ENCODE measurements at places on chromosomes 7 and 10.

DNA sequence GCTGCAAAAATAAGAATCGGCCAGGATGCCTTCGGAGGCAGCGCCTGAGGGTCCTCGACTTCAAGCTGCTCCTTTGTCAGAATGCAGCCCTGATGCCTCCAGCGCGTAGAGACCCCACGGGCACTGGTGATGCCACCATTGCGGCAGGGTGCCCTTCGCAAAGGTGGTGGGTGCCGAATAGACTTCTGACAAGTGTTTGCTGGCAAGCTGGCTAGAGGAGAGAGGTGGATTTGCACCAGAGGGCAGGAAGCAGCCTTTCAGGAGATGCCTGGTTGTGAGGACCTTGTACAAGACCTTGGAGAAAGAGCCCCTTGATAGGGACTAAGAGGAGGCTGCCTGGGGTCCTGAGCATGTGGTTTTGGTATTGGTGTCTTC lies 103.2 kb upstream of the PPIF start:
- peaks cover 72% of the 10 kb centered on the region for H3K4me1 ChIP-seq
- peaks cover 5% of the 10 kb centered on the region for H3K27me3 ChIP-seq
- DNase-seq = no peak
- H3K27ac ChIP-seq = no peak overlapping the region
- peak overlapping the region; percentile 35 for H3K4me3 ChIP-seq

GRCh38 chr10:91843083-91843482 lies 44.9 kb downstream of the TNKS2 start:
- no peaks in the 10 kb centered on the region for H3K27me3 ChIP-seq
- no peak overlapping the region for H3K27ac ChIP-seq
- peaks cover 37% of the 10 kb centered on the region for H3K36me3 ChIP-seq
- DNase-seq = no peak
- H3K4me1 ChIP-seq = no peaks in the 10 kb centered on the region

DNA sequence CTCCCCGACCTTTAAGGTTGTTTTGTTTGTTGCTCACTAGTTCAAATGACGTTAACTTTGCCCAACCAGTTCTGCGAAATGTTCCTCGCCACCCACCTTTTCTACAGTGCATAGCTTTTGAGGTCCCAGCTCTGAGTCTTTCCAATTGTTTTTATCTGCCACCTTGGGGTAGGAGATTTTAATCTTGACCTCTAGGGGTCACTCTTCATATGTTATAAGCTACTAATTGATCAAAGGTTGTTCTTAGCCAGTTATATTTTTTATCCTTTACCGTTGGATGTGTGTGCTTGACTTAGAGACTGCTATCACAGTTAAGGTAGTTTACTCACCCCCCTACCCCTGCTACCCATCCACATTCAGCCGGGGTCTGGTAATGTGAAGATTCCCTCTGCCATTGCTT lies 372.4 kb downstream of the SUGCT start:
- no peaks in the 10 kb centered on the region for H3K36me3 ChIP-seq
- no peaks in the 10 kb centered on the region for H3K4me1 ChIP-seq
- H3K4me3 ChIP-seq = no peak overlapping the region
- no peak for DNase-seq

- no peaks in the 10 kb centered on the region for H3K36me3 ChIP-seq
- no peak overlapping the region for H3K4me3 ChIP-seq
- peaks cover 18% of the 10 kb centered on the region for H3K4me1 ChIP-seq
- H3K27me3 ChIP-seq = no peaks in the 10 kb centered on the region
- no peak for DNase-seq
Observed at GRCh38 chr10:69321039-69321715, 42.9 kb downstream of the HK1 start.

- no peaks in the 10 kb centered on the region for H3K36me3 ChIP-seq
- H3K4me3 ChIP-seq = no peak overlapping the region
- no peaks in the 10 kb centered on the region for H3K27me3 ChIP-seq
- H3K27ac ChIP-seq = no peak overlapping the region
- DNase-seq = no peak
Observed at GRCh38 chr7:142422621-142423020, 164.8 kb upstream of the PRSS58 start.

- H3K27ac ChIP-seq = peak within 1 kb of the TSS; percentile 10
- no peaks in the 10 kb centered on the region for H3K27me3 ChIP-seq
- DNase-seq = peak; percentile 80
Observed at GRCh38 chr10:17808971-17809841, at the start of gene MRC1. Gene MRC1 (plus strand): TSS chr10:17809348. CDS start chr10:17809466, 118 bp downstream.

- H3K4me1 ChIP-seq = peaks cover 12% of the 10 kb centered on the region
- no peaks in the 10 kb centered on the region for H3K36me3 ChIP-seq
- no peak overlapping the region for H3K4me3 ChIP-seq
Observed at GRCh38 chr10:78260680-78261079, 227.0 kb downstream of the RPS24 start.

DNA sequence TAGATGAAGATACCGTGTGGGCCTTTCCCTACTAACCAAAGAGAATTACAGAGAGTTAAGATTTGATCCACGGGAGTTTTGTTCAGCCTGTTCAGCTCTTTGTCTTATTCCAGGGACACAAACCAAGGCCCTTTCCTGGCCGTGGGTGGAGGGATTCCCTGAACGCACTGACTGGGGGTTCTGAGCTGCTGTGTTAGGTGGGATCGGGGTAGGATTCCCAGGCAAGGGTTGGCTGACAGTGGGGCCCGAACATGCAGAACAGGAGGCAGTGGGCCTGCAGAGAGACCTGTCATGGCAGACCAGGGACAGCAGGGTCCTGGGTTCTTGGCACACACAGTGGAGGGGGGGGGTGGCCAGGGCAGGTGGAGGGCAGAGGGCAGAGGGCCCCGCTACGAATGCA lies 89.5 kb upstream of the MKI67 start:
- H3K27ac ChIP-seq = no peak overlapping the region
- no peaks in the 10 kb centered on the region for H3K36me3 ChIP-seq
- H3K4me3 ChIP-seq = no peak overlapping the region
- no peak for DNase-seq

GRCh38 chr10:61179771-61180170 lies 235.8 kb upstream of the RHOBTB1 start:
- H3K27me3 ChIP-seq = no peaks in the 10 kb centered on the region
- no peaks in the 10 kb centered on the region for H3K36me3 ChIP-seq
- no peak overlapping the region for H3K4me3 ChIP-seq
- H3K27ac ChIP-seq = no peak overlapping the region
- DNase-seq = no peak
- peaks cover 5% of the 10 kb centered on the region for H3K4me1 ChIP-seq

DNA sequence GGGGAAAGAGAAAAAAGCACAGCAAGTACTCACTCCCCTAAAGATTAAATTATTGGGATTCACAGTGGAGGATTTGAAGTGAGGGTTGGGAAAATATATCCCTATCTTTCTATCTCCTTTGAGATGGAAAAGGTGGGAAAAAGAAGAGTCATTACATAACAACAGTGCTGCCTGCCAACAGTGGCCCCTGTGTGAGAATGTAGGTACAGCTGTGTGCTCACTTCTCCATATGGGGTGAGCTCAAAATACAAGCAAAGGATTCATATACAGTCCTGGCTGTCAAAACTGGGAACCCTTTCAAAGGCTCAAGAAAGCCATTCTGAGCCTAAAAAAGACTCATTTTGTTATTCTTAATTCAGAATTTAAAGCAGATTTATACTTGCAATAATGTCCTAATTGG lies 458.5 kb downstream of the GPAM start:
- no peaks in the 10 kb centered on the region for H3K36me3 ChIP-seq
- H3K27me3 ChIP-seq = no peaks in the 10 kb centered on the region
- no peak overlapping the region for H3K4me3 ChIP-seq
- no peaks in the 10 kb centered on the region for H3K4me1 ChIP-seq

GRCh38 chr7:30674420-30674819 lies 7.8 kb downstream of the CRHR2 start:
- H3K27me3 ChIP-seq = peaks cover 32% of the 10 kb centered on the region
- no peak for DNase-seq
- H3K36me3 ChIP-seq = no peaks in the 10 kb centered on the region
- no peak overlapping the region for H3K27ac ChIP-seq
- no peak overlapping the region for H3K4me3 ChIP-seq

DNA sequence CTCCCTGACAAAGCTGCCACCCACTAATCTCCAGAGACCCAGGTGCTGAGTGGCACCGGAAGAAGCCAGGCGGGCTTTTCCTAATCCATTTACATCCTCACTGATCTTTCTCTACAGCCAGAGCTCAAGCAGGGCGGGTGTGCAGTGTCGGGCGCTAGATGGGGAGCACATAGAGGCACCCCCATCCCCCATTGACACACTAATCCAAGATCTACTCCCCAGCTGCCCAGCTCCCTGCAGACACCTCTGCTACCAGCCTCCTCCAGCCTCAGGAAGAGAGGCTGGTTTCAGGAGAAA lies 22.2 kb downstream of the FRMPD2 start:
- no peaks in the 10 kb centered on the region for H3K36me3 ChIP-seq
- DNase-seq = no peak
- H3K27ac ChIP-seq = no peak overlapping the region
- H3K4me1 ChIP-seq = no peaks in the 10 kb centered on the region
- peaks cover 3% of the 10 kb centered on the region for H3K27me3 ChIP-seq

DNA sequence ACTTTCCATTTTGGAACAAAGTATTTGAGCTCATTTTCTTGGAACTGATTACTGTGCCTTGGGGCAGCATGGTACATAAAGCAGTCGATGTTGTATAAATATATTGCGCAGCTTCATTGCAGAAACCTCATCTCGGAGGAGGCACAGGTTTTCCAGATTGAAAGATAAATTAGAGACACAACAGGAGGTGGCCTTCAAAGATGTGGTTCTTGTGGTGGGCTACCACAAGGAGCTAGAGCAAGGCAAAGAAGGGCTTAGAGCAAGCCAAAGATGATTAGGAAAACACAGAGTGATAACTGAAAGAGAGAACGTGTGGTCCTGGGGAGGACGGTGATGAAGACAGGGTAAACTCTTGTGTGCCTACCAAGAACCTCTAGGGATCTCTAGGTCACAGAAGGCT lies 169.1 kb upstream of the TNS3 start:
- H3K27me3 ChIP-seq = no peaks in the 10 kb centered on the region
- DNase-seq = no peak
- no peaks in the 10 kb centered on the region for H3K36me3 ChIP-seq
- no peaks in the 10 kb centered on the region for H3K4me1 ChIP-seq

DNA sequence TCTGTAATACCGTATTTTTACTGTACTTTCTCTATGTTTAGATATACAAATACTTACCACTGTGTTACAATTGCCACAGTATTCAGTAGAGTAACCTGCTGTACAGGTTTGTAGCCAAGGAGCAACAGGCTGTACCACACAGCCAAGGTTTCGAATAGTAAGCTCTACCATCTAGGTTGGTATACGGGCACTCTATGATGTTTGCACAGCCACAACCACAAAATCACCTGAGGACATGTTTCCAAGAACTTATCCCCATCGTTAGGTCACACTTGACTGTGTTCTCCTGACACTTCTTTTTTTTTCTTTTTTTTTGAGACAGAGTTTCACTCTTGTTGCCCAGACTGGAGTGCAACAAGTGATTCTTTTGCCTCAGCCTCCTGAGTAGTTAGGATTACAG lies 134.6 kb upstream of the TRIM24 start:
- H3K27ac ChIP-seq = peak overlapping the region; percentile 9
- no peak overlapping the region for H3K4me3 ChIP-seq
- no peaks in the 10 kb centered on the region for H3K27me3 ChIP-seq
- no peaks in the 10 kb centered on the region for H3K36me3 ChIP-seq
- no peaks in the 10 kb centered on the region for H3K4me1 ChIP-seq

- H3K4me3 ChIP-seq = no peak overlapping the region
- H3K27me3 ChIP-seq = no peaks in the 10 kb centered on the region
- DNase-seq = no peak
- no peak overlapping the region for H3K27ac ChIP-seq
Observed at GRCh38 chr7:683526-684205, 42.8 kb upstream of the DNAAF5 start.

GRCh38 chr7:33041631-33042428 lies 20.7 kb downstream of the NT5C3A start:
- no peaks in the 10 kb centered on the region for H3K27me3 ChIP-seq
- H3K27ac ChIP-seq = no peak overlapping the region
- peaks cover 2% of the 10 kb centered on the region for H3K4me1 ChIP-seq
- DNase-seq = no peak

DNA sequence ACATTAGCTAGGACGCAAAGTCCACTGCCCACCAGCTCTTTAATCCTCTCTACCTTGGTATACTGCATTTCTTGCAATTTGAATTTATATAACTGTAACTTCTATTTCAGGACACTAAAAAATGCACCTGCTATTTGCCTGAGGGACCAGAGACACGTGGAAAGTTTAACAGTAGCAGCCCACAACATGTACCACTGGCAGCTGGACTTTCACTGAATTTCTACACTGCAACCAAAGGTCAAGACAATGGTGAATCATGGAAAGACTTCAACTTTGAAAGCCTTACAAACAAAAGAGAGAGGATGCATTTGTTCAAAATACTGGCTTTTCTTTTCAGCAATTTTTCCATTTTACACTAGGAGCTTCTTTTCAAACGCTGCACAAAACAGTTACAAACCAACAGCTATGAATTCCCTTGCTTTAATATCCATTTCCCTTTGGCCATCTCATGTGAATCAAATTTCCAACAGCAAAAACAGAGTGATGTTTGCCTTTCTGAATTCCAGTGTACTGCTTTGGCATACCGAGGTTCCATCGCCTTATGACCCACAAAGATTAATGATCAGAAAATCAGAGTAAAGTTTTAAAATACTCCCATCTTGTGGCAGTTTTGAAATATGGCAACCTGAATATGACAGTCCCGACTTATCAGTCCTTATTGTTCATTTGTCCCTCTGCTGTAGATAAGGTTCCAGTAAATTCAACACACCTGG lies 29.9 kb upstream of the HNRNPH3 start:
- no peak overlapping the region for H3K4me3 ChIP-seq
- peak; percentile 68 for DNase-seq
- no peak overlapping the region for H3K27ac ChIP-seq
- no peaks in the 10 kb centered on the region for H3K4me1 ChIP-seq
- no peaks in the 10 kb centered on the region for H3K27me3 ChIP-seq
- no peaks in the 10 kb centered on the region for H3K36me3 ChIP-seq

DNA sequence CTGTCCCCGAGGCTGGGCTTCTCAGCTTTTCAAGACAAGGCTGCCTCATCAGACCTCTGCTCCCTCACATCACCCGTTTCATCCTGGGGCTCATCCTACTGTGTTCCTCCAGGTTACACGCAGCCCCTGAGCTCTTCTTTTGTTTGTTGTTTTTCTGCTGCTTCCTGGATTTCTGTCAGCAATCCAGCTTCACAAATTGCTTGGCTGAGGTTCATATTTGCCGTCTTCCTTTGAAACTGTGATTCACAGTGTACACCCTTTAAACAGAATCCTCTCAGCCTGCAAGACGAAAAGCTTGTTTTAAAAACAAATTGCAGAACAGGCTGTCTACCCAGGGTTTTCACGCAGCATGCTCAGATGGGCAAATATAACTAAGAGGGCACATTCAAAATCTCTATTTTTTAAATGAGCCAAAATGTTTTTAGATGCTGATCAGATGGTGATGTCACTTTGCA lies 39.1 kb upstream of the PARD3 start:
- H3K4me3 ChIP-seq = no peak overlapping the region
- no peaks in the 10 kb centered on the region for H3K27me3 ChIP-seq
- no peak overlapping the region for H3K27ac ChIP-seq
- no peaks in the 10 kb centered on the region for H3K36me3 ChIP-seq
- peak; percentile 84 for DNase-seq
- peaks cover 5% of the 10 kb centered on the region for H3K4me1 ChIP-seq

DNA sequence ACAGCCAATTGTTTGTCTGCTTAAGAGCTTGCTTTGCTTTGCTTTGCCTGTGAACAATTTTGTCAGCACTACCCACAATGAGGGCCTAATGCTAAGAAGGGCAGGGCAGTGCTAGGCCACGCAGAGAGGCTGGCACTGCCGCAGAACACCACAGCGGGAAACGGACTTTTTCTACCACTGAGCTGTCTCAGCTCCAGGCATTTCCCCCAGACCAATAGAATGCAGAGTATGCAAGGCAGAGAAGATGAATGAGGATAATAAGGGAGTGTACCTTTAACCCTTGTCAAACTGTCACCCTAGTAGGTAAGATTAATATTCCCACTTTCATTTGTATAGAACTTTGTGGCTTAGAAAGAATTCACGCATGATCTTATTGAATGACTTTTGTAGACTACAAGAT lies 104.5 kb downstream of the SH3PXD2A start:
- peaks cover 10% of the 10 kb centered on the region for H3K4me1 ChIP-seq
- H3K27ac ChIP-seq = no peak overlapping the region
- H3K36me3 ChIP-seq = no peaks in the 10 kb centered on the region
- DNase-seq = no peak

All from muscle of leg (tissue), 16 donors.